ENCODE measurements at places on chromosomes 16 and 17.

GRCh38 chr16:26019381-26020242 is 327.9 kb downstream of the HS3ST4 start:
- DNase-seq = no peak

GRCh38 chr17:81127526-81128177 is 37.7 kb upstream of the PVALEF start:
- no peak for DNase-seq

GRCh38 chr17:21376081-21376758 is at the start of gene KCNJ12:
Gene KCNJ12, plus strand, starts transcription at chr17:21376357. Its CDS starts 38,986 bp downstream, at chr17:21415343.
- DNase-seq = no peak

DNA sequence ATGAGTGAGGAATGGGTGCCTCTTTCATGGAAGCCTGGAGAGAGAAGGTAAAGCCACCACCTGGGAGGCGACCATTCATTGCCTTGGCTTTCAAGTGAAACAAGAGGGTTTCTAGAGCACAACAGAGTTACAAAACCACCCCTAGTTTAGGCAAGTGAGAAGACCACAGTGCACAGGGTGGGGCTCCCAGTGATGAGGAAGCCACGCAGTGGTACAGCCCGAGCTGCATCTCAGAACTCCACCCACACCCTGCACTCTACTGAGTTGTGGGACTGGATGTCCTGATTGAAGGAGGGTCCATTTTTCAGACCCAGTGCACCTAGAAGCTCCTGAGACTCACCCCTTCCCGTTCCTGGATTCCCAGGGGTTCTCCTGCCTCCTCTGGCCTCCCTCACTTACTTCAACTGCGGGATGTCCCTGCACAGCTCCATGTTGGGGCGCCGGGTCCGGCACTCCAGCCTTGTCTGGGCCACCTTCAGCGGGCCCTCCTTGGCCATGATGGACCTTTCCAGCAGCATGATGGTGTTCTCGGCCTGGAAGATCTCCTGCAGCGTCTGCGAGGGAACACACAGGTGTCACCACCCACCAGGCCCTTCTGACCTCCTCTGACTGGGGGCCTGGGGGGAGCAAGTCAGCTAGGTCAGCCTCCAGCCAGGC is 55.1 kb upstream of the EMP2 start:
- DNase-seq = no peak

GRCh38 chr16:17329391-17329790 is 141.4 kb downstream of the XYLT1 start:
- DNase-seq = no peak

Measured in endothelial cell (in vitro differentiated cells).